ENCODE measurements at places on chromosomes 3 and 15.

GRCh38 chr15:49464522-49464921 lies 41.5 kb downstream of the FGF7 start:
- no peak for DNase-seq

DNA sequence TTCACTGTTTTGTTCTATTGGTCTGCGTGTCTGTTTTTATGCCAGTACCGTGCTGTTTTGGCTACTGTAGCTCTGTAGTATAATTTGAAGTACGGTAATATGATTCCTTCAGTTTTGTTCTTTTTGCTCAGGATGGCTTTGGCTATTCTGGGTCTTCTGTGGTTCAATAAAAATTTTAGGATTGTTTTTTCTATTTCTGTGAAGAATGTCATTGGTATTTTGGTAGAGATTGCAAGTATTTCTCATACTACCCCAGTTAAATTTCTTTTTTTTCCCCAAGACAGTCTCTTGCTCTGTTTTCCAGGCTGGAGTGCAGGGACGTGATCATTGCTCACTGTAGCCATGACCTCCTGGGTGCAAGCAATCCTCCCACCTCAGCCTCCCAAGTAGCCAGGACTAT lies 53.4 kb downstream of the STARD9 start:
- no peak for DNase-seq

GRCh38 chr3:154149286-154149685 lies 28.1 kb downstream of the ARHGEF26 start:
- DNase-seq = no peak

DNA sequence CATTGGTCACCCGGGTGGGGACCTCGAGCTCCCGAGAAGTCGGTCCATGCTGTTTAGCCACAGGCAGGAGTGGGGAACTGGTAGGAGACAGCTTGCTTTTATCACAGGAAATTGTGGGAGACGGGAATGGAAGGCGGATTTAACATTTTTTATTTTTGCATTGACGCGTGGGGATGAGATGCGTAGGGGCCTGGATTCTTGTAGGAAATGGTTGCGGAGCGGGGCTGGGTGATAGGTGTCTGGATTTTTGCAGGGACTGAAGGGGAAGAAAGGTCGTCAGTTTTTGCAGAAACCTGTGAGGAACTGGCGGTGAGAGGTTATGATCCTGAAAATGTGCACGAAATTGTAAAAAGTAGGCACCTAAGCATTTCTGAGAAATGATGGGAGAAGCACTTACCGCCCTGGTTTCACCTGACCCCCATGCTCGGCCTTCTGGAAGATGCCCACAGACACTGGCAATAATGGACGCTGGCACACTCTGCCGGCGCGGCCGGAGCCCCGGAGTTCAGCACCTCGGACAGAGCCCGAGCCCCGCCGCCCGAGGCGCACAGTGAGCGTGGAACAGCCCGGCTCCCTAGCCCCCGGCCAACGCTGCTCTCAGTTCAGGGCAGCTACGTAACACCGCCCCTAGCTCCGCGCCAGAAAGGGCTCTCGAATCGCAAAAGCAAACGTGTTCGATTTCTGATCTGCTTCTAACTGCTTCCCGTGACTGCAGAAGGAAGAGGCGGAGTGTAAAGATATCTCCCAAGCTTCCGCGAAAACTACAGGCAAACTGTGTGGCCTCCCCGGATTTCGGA lies 928 bp downstream of the ANKRD34C start:
- DNase-seq = no peak

GRCh38 chr3:12752809-12753208 lies 6.2 kb downstream of the TMEM40 start:
- no peak for DNase-seq

Measured in H4 (cell line).